ENCODE measurements at places on chromosomes 1 and 21.
A peak's percentile ranks its signal among the peaks of the same experiment; 100 is the strongest.

DNA sequence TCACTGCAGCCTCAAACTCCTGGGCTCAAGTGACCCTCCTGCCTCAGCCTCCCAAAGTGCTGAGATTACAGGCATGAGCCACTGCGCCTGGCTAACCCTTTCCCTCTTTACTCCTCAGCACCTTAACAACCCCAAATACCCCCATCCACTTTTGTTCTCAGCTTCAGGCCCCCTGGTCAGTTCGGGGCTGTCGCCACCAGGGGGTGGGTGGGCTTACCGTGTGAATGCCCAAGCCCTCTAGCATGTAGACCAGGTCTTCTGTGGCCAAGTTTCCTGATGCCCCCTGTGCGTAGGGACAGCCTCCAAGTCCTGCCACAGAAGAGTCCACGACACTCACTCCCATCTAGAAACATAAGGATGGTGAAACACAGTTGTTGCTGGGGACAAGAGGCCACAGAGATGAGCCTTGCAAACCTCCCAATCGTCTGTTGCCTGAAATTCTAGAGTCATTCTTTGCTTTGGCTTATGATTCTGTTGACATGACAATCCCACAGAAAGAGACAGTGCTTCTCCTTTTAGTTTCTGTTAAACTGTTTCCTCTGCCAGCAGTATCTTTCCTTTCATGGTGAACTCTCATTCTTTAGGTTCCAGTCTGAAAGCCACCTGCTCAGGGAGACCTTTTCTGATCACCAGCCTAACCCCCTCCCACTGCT, 3.8 kb upstream of the GALE start:
- DNase-seq = no peak

GRCh38 chr1:30732277-30732996, 9.1 kb upstream of the MATN1 start:
- peak; percentile 34 for DNase-seq

GRCh38 chr21:16422702-16423101, 692.9 kb downstream of the USP25 start:
- no peak for DNase-seq

DNA sequence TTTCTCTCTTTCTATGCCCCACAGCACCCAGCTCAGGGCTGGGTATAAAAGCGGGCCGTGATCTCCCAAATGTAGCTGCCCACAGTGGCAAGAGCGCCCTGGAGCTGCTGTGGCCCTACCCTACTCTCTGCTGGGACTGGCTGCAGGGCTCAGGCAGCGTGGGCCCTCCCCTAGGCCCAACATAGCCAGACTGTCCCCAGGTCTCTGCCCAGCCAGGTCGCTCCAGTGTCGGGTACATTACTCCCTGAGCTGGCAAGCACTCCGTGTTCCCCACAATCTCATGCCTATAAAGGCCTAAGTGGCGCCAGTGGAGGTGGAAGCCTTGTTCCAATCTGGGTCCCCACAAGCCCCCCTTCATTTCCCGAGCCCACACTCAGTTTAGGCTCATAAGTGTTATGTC, 66.2 kb downstream of the GLIS1 start:
- DNase-seq = no peak

GRCh38 chr1:248015803-248016202, 2.3 kb downstream of the OR2L5 start:
- no peak for DNase-seq

DNA sequence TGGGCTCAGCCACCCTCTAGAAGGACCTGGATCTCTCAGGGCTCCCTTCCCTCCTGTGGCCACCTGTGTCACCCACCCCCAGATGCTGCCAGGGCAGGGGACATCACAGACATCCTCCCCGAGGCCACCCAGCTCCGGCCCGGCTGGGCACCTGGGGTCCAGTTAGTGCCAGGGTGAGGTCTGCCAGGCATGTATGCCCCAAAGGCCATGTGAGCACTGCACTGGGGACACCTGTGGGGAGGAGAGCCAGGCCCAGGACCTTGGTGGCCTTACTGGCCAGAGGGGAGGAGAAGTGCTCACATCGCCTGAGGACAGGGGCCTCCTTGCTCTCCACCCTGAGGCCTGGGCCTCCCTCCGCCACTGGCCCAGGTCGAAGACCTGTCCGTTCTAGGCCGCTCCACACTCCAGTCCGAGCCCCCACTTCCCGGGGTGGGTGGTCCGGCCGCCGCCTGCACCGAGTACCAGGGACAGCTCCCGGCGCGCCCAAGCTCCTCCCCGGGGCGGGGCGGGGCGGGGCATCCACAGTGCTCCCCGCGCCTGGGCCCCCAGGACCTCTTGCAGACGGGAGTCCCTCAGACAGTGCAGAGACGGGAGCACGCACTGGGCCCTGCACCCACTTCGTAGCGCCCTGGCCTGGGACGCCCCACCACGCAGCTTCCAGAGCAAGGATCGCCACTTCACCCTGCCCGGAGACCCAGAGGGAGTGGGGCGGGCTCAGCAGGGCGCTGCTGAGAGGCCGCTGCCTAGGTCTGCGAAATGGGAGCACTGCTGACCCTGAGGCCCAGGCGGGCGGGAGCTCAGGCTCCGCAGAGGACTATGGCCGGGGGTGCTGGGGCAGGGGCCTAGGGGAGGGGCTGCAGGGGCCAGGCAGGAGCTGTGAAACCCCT, 34.3 kb upstream of the CCDC27 start:
- no peak for DNase-seq

- no peak for DNase-seq
These were observed 1.5 kb upstream of the HDGF start for GRCh38 chr1:156752843-156753482.

GRCh38 chr1:172321451-172321850, 99.0 kb upstream of the C1orf105 start:
- no peak for DNase-seq

DNA sequence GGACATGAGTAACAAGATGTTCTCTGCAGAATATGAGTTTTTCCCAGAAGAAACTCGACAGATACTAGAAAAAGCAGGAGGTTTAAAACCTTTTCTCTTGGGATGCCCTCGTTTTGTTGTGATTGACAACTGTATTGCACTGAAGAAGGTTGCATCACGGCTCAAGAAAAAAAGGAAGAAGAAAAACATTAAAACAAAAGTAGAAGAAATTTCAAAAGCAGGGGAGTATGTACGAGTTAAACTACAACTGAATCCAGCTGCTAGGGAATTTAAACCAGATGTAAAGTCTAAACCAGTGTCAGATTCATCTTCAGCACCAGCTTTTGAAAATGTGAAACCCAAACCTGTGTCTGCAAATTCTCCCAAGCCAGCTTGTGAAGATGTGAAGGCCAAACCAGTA, 92.5 kb downstream of the TTC3 start:
- no peak for DNase-seq

DNA sequence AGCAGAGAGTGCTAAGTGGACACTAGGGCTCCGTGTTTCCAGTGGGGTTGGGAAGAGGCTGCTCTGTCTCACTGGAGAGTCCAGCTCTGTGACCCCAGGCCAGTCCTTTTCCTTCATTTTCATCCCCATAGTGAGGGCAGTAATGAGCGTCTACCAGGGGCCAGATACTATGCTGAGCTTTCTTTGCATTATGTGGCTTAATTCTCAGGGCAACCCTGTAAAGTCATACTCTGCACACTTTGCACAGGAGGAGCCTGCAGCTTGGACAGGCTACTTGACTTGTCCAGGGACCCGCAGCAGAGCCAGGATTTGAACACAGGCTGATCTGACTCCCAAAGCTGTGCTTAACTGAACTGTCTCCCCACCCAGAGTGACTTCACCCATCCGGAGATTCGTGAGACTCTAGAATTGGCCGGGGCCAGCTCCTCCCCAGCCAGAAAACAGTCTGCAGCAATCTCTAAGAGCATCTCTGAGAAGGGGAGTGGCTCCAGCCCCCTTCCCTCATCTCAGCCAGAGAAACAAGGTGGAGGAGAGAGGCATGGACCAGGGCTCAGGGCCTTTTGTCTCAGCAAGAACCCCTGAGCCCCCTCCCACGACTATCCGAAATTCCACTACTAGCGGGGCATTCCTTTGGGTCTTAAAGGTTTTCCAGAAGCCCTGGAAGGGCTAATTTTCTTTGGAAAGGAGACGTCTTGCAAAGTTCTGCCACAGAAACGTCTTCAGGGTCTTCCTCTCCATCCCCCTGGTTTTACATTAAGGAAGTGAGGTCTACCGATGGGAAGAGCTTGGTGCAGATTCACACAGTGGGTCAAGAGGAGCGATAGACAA, 866 bp upstream of the FNDC5 start:
- no peak for DNase-seq

DNA sequence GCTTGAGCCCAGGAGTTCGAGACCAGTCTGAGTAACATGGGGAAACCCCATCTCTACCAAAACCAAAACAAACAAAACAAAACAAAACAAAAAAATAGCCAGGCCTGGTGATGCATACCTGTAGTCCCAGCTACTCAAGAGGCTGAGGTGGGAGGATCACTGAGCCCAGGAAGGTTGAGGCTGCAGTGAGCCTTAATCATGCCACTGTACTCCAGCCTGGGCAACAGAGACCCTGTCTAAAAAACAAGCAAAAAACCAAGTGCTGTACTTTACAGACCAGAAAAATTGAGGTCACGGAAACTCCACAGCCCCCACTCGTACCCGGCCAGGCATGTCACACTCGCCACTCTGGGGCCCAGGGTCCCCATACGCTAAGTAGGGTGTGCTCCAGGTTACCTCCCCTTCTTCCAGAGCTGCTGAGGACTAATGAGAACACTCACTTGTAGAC, 22.9 kb downstream of the ATP2B4 start:
- no peak for DNase-seq

- no peak for DNase-seq
These were observed 226.9 kb downstream of the TGFB2 start for GRCh38 chr1:218572050-218572449.

GRCh38 chr1:53016705-53017104, 45.3 kb upstream of the PODN start:
- DNase-seq = peak; percentile 0
